ENCODE measurements at places on chromosomes 16 and 17. TPM values are rescaled to one million over a fixed set of nuclear protein-coding genes. Genes with fewer than 3 reads are reported as not detected.

The SEZ6L2 gene
- total RNA-seq, result not detected

The ITPRIPL2 gene
- 31.9 TPM for total RNA-seq

The CUEDC1 gene
- not detected for total RNA-seq

DNA sequence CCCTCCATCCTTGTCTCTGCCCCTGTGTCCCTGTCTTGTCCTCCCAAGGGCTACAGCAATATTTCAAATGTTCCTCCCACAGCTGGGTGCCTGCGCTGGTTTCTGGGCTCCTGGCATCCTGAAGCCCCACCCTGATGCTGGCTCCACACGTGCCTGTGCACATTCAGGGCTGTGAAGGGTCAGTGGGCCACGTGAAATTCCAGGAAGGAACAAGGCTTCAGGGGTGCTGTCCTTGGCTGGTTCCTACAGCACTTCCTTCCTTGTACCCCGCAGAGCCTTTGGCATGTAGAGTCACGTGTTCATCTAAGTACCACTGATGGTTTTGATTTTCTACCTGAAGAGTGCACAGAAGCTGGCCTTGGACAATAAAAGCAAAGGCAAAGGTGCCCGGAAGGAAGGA, 57.7 kb upstream of the NLK start:
- DNase-seq, result no peak

- no peak for DNase-seq
Observed at GRCh38 chr16:71780521-71781089, 28.0 kb downstream of the AP1G1 start.

DNA sequence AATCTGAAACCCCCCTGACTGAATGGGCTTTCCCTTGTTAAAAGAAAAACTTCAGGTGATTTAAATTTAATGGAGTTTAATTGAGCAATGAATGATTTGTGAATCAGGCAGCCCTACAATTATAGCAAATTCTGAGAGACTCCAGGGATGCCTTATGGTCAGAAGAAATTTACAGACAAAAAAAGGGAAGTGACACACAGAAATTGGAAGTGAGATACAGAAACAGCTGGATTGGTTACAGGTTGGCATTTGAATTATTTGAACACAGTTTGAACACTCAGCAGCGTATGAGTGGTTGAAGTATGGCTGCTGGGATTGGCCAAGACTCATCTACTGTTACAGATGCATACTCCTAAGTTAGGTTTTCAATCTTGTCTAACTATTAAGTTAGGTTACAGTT, 19.0 kb upstream of the CPHXL start:
- no peak for DNase-seq

GRCh38 chr16:72286936-72287620, 115.1 kb upstream of the PMFBP1 start:
- DNase-seq, result no peak

- no peak for DNase-seq
Observed at GRCh38 chr16:69424935-69425784, 741 bp downstream of the CYB5B start.

Measured in natural killer cell treated with Interleukin-12 subunit alpha and Interleukin-12 subunit beta and Interleukin-15 and Interleukin-18, amount 100 ng/mL, for 72 hours (primary cell).